Activated T-cell treated with anti-CD3 and anti-CD28 coated beads, Interleukin-2, amount 50 U/mL, for 1 hour (primary cell): ENCODE measurements at places on chromosomes 3 and 15.

GRCh38 chr3:136612512-136612911 lies 139.7 kb downstream of the STAG1 start:
- no peak for DNase-seq

- no peak for DNase-seq
These were observed 13.6 kb upstream of the TFG start for GRCh38 chr3:100695696-100696095.

DNA sequence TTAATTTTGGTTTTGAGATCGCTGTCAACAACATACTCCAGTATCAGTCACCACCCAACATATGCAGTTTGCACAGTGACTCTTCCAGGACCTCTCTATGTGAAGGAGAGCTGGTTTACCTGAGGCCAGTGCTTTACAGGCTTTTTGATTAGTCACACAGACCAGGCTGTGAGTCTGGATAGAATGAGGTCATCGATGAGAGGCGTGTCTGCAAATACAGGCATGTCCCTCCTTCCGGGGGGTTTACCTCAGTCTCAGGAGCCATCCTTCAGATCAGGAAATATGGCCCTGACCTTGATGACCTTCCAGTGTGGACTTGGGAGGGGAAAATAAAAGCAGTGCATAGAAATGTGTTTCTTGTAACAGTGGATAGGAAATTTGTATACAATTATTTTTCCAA lies 46.9 kb downstream of the KBTBD12 start:
- no peak for DNase-seq

- DNase-seq = no peak
These were observed 117.3 kb downstream of the ETFA start for GRCh38 chr15:76193934-76194333.

DNA sequence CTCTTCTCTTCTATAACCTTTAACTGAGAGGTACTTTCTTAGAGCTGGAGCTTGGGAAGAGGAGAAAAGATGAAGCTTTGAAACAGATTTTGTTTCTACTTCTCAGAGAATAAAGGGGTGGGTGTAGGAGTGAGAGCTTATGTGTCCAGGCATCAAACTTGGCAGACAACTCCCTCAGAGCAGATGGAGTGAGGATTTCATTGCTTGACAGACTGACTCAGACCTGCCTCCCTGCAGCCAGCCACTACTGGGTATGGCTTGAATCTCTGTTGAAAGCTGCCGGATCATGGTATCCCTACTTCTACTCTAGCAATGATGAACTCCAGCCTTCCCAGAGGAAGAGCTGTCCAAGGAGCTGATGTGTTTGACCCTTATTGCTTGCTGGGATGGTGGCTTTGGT lies 36.7 kb downstream of the SYN2 start:
- DNase-seq = no peak

GRCh38 chr15:66425837-66426236 lies 39.1 kb downstream of the MAP2K1 start:
- DNase-seq = no peak

GRCh38 chr15:73784291-73784690 lies 31.1 kb upstream of the INSYN1 start:
- DNase-seq = no peak

DNA sequence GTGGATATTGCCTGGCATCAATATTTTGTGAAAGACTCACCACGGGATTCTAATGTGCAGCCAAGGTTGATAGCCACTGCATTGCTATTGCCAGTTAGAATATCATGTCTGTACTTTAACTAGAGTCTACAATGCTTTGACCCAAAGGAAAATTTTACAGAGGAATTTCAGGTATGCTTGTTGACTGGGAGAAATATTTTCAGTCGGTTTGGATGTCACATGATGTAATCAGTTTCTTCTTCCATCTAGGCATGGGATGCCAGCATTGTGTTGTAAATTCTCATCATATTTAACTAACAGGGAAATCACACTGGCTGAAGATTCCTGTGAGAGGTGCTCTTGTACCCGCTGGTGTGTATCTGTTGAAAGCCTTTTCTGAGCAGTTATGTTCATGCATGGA lies 508.9 kb upstream of the ADAMTS9 start:
- no peak for DNase-seq

DNA sequence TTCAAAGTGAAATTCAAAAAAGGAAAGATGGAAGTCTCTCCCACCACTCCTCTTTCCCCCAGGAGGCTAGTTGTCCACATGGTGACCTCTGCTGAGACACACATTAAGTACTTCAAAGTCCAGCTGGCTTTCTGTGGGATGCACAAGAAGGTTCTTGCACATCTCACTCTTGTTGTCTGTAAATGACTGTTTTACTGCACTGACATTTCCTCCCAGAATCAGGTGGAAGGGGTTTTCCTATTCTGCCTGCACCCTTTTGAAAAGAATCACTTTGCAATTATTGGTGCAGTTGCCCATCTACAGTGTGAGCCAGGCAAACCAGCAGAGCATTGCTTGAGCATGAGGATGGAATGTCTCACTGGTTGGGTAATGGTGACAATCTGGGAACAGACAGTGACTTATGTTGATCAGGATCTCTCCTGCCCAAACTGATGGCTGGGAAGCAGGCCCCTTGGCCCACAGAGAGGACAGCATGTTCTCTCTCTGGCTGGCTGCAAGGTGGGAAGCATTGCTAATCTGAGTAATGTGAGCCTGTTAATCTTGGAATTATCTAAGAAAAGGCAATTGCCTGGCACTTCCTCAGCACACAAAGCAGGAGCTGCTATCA lies 347.7 kb upstream of the SATB1 start:
- DNase-seq = no peak

- DNase-seq = no peak
These were observed 279.3 kb upstream of the THBS1 start for GRCh38 chr15:39301589-39301999.

- DNase-seq = no peak
These were observed 248.3 kb upstream of the CCDC54 start for GRCh38 chr3:107128946-107129345.
